ENCODE measurements at places on chromosomes 11 and 22. TPM values are rescaled to one million over a fixed set of nuclear protein-coding genes. Genes with fewer than 3 reads are reported as not detected.

DNA sequence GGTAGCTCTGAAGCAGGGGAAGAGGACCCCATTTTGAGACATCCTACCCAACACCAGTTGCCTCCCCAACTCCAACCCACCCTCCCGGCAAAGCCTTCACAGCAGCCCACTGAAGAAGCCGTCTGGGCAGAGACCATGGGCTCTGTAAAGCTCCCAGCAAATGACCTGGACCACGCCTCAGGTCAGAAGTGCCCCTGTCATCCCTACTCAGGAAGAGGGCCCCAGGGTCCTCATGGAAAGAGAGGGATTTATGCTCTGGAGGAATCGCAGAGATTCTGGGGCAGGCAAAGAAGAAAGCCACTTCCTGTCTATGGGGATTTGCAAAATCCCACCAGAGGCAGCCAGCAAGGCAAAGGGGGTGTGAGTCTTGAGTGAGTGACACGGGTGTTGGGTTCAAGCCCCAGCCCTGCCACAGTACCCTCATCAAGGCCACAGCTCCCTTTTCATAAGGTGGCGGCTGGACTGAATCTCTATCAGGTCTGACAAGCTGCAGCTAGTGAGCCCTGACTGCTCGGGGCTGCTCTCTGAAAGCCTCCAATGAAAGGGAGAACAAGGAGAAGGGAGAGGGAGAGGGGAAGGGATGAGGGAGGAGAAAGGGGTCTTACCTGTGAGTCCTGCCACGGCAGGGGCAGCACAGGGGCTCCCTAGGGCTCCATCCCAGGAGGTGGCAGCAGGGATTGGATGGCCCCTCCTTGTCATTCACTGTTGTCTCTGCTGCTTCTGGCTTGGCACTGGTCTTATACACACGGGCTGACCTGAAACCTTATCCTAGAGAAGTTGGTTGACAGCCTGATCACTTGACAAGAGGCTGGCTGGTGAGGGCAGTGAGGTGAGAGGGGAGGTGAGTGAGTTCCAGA lies at the start of gene UCP3:
Gene UCP3, minus strand, starts transcription at position 713 of the 857 bp plus-strand sequence. CDS start 2,043 bp downstream, outside the sequence.
- no peak for DNase-seq

DNA sequence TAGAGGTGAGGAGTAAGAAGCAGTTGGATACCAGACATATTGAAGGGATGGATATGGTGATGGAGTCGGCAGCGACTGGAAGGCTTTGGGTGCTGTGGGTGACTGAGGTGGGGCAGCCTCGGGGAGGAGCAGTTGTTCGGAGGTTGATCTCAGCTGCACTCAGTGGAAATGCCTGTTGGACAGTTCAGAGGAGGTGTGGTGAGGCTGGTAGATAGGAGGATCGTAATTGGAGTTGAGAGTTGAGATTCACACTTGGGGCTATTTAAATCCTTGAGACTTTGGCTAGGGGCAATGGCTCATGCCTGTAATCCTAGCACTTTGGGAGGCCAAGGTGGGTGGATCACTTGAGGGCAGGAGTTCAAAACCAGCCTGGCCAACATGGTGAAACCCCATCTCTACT lies 6.9 kb downstream of the OTUB1 start:
- DNase-seq, result no peak

Gene TRIM77
- total RNA-seq, result not detected

- DNase-seq, result no peak
Measured at GRCh38 chr11:82832983-82833382, 67.2 kb downstream of the PRCP start.

- DNase-seq, result no peak
Measured at GRCh38 chr11:44542372-44542771, 23.1 kb upstream of the CD82 start.

GRCh38 chr11:13210424-13210823 lies 67.2 kb upstream of the BMAL1 start:
- DNase-seq, result peak; percentile 22

- DNase-seq, result no peak
Measured at GRCh38 chr11:65338676-65339075, 5.0 kb downstream of the DPF2 start.

DNA sequence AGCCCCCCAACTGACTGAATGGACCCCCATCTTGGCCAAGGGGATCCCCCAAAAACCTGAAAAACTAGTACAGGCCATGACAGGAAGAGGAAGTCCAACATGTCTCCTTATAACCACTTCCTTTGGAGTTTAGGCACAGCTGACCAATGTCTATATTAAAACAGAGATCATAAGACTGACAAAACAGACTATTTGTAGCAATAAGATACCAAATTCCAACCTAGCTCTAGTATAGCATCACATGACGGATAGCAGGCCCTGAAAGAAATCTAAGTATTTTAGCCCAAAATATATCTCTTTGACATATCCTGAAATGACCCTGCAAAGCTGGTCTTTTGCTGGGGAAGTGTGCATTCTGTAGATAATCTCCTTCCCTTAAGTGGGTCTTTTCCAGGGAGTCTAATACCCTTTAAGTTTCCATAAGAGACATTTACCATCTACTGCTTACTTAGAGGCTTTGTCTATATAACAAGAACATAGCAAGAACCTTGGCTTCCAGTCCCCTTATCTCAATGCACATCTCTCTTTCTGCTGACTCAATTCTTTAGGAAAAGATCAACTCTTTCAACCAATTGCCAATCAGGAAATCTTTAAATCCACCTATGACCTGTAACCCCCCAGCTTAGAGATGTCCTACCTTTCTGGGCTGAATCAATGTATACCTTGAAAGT lies 34.9 kb upstream of the ACER3 start:
- no peak for DNase-seq

GRCh38 chr11:78227921-78228320 lies 39.2 kb downstream of the USP35 start:
- no peak for DNase-seq

DNA sequence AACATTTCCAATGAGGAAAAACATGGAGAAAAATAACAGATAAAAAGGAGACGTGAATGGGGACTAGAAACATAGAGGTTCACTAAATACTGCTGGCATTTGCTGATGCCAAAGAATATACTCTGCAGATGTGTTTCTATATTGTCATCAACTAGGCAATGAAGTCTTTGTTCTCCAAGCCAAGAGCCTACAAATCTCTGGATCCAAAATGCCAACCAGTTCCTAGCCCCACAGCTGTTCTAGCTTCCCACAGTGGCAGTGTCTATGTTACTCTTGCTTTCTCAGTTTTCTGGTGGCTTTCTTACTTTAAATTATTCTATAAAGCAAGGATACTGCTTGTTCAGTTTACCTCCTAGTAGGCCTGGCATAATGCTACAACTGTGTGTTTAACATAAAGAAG lies 977.9 kb upstream of the CCDC90B start:
- no peak for DNase-seq
